ENCODE measurements at places on chromosomes 11 and 22.

GRCh38 chr11:33730716-33731115 lies 5.5 kb downstream of the CD59 start:
- DNase-seq: no peak

DNA sequence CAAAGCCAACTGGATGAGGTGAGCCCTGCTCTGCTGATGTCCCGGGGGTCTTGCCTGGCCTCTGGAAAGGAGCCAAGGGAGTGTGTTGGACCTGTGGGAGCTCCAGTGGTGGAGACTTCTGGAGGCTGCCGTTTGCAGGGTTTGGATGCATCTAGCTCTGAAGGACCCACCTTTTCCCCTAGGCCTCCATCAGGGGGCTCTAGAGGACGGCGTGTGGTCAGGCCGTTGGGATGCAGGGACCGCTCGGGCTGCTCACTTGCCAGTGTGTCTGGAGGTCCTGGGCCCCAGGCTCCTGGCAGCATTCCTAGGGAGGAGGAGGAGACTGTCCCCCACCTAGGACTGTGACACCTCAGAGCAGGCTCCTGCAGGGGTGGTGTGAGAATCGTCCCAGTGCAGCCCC lies 58.3 kb downstream of the PRDM11 start:
- no peak for DNase-seq

- no peak for DNase-seq
These were observed 19.2 kb downstream of the FAM168A start for GRCh38 chr11:73578592-73579185.

DNA sequence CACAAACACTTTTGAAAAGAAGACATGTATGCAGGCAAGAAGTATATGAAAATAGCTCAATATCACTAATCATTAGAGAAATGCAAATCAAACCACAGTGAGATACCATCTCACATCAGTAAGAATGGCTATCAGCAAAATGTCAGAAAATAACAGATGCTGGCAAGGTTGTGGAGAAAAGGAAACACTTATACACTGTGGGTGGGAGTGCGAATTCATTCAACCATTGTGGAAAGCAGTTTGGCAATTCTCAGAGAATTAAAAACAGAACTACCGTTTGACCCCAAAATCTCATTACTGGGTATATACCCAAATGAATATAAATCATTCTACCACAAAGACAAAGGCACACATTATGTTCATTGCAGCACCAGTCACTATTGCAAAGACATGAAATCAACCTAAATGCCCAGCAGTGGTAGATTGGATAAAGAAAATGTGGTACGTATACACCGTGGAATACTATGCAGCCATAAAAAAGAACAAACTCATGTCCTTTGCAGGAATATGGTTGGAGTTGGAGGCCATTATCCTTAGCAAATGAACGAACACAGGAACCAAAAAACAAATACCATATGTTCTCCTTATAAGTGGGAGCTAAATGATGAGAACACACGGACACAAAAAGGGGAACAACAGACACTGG lies 18.5 kb downstream of the MMP13 start:
- no peak for DNase-seq

DNA sequence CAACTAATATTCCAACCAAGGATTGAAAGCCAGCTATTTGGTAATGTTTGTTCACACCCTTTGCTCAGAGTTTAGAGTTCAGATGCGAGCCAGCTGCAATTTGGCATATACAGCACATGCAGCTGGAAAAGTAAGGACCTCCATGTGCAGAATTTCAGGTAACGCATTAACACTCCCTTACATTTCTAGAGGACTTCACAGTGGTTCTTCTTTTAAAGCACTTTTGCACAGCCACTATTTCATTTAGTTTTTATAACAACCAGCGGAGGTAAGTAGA lies 3.4 kb downstream of the POU2AF3 start:
- DNase-seq: no peak

DNA sequence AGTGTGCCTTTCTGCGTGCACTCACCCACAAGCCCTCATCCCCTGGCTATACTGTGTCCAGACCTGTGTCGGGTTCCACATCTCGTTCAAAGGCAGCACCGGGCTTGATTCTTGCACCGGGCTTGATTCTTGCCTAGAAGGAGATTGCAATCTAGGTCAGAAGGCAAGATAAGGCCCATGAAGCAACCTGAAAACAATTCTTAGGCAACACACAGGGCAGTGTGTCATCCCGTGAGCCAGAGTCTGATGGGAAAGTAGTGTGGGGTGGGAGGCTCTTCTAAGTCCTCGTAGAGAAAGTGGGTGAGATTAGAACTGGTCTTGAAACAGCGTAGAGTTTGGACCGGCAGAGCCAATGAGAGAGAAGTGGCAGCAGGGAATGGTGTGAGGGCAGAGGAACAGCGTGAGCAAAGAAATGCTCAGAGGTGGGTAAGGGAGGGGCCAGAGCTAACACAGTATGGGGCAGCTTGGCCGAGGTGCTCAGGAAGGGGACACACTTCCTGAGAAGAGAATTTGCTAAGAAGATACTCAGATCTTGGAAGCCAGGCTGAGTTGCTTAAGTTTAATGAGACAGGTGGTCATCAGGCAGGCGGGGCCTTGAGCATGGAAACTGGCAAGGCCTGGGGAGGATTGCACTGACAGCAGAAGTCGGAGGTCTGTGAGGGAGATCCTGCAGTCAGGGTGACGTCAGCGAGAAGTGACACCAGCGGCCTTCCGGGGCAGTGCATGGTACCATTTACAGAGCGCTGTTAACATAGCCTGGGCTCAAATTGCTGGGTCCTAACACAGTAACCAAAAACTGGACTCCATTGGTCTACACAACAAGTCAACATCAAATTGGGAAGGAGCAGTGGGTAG lies 40.7 kb upstream of the DKK3 start:
- peak; percentile 72 for DNase-seq

GRCh38 chr11:84313830-84314359 lies 1027.7 kb upstream of the CCDC90B start:
- DNase-seq: peak; percentile 69

GRCh38 chr22:40797427-40797826 lies 21.7 kb downstream of the SLC25A17 start:
- peak; percentile 52 for DNase-seq

DNA sequence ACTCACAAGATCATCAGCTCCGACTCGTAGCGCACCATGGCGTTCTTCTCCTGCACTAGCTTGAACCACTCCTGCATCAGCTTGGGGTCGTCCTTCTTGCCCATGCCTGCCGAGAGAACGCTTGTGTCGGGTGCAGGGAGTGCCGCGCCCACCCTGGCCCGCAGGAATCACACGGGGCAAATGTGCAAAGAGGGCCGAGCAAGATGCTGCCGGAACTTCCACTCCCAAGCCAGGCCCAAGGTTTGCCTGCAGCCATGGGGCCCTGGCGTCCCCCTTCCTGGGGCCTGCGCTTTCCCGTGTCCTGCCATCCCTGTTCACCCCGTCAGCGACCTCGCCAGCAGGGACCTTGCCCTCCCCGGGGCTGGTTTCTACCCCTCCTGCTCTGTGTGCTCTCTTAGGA lies 16.9 kb upstream of the BID start:
- DNase-seq: no peak

DNA sequence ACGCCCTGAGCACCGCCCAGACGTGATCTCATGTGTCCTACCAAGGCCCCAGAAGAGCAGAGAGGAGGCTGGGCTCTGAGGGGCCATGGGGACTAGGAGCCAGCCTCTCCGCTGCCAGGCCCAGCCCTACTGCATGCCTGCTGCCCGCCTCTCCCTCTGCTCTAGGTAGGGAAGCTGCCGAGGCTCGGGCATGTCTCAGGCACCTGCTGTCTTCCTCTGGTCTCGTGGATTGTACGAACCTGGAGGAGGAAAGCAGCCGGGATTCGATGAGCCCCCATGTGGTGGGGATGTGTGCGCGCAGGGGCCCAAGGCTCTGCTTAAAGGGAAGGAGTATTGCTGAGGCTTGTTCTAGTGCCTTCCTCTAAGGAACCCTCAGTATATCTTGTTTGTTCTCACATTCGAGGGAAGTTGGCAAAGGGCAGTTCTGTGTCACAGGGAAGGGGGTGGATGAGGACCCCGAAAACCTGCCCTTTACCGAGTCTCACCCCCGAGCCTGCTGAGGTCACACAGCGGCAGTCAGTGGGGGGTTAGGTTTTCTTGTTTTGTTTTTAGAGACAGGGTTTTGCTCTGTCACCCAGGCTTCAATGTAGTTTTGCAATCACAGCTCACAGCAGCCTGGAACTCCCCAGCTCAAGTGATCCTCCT lies 21.2 kb downstream of the DAGLA start:
- no peak for DNase-seq

DNA sequence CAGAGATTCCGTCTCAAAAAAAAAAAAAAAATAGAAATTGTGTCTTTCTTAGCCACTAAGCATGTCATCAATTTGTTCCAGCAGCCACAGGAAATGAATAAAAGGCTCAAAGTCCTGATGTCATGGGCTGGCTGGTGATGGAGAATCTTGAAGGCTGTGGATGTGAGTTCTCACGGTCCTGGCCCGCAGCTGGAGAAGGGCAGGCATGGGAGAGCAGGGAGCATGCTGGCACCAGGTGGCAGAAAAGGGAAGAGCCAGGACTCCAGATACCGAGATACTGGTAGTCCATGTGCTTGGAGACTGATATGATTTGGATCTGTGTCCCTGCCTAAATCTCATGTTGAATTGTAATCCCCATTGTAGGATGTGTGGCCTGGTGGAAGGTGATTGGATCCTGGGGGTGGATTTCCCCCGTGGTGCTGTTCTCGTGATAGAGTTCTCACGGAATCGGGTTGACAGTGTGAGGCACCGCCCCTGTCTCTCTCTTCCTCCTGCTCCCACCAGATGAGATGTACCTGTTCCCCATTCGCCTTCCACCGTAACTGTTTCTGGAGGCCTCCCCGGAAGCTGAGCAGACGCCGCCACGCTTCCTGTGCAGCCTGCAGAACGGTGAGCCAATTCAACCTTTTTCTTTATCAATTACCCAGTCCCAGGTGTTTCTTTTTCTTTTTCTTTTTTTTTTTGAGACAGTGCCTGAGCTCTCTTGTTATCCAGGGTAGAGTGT lies 18.1 kb downstream of the MRGPRD start:
- no peak for DNase-seq

- DNase-seq: peak; percentile 27
These were observed 21.5 kb downstream of the OTUB1 start for GRCh38 chr11:64007629-64008282.
